ENCODE measurements at places on chromosomes 13 and 19.

GRCh38 chr19:15177269-15178116 is 23.3 kb downstream of the NOTCH3 start:
- DNase-seq: peak; percentile 59

- DNase-seq: no peak
Observed at GRCh38 chr19:4986471-4986891, 17.6 kb downstream of the KDM4B start.

- peak; percentile 96 for DNase-seq
Observed at GRCh38 chr13:27194895-27195764, 23.5 kb upstream of the USP12 start.

- DNase-seq: peak; percentile 90
Observed at GRCh38 chr19:40690693-40691420, 406 bp upstream of the NUMBL start.

DNA sequence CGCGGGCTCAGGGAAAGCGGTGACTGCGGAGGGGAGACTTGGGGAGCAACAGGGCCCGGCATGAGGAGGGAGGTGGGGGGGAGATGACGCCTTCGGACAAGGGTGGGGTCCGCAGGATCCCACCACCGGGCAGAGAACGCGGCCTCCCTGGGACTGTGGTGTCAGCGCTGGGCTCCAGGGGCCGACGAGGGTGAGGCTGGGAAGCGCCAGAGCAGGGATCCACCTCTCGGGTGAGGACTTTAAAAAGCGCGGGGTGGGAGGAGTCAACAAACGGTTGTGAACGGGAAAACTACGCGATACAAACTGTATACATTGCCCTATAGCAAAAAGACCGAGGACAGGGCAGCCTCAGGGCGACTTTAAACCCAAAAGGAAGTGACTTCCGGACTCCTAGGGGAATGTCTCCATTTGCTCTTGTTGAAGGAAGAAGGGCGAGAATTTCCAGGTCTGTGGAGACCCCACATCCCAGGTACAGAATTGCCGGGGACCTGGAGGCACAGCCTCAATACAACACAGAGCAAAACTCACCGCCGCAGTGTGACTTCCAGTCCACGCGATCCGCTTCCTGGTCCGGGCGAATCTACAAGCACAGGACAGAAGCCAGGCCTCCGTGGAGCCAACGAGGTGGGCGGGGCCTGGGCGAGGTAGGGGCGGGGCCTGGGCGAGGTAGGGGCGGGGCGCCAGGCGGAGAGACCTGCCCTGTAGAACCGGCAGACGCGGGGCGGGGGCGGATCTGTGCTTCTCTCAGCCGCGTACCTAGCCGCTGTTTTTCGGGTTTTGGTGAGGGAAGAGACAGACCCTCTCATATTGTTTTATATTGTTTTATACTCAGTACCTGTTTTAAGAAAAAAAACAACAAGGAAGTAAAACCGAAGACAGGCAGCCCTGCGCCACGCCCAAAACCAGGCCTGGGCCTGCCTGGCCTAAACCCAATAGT is at the start of gene ZNF888:
Gene ZNF888, minus strand, starts transcription at position 588 of the 937 bp plus-strand sequence. CDS start 5,555 bp downstream, outside the sequence.
- peak; percentile 82 for DNase-seq

GRCh38 chr19:12052091-12052496 is 667 bp downstream of the ZNF878 start:
- no peak for DNase-seq

DNA sequence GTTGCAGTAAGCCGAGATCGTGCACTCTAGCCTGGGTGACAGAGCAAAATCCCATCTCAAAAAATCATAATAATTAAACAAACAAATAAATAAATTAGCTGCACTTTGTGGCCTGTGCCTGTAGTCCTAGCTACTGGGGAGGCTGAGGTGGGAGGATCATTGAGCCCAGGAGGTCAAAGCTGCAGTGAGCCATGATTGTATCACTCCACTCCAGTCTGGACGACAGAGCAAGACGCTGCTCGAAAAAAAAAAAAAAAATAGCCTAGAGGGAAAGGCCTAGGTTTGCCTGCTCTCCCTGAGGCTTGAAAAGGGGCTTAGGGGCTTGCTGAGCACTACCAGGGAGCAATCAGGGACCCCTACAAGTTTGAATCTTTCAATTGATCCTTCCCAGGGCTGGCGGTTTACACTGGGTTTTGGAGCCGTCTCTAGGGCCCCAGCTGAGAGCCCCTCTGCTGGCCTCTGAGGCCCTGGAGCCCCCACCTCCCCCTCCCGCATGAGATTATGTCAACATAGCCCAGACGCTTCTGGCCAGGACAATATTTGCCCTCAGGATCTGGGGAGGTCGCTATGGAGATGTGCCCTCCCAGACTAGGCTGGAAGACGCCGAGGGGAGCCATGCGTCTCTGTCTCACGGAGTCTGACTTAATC is 10.4 kb upstream of the GIPR start:
- DNase-seq: no peak

GRCh38 chr19:7349961-7350711 is 1.4 kb downstream of the ARHGEF18 start:
- DNase-seq: no peak

DNA sequence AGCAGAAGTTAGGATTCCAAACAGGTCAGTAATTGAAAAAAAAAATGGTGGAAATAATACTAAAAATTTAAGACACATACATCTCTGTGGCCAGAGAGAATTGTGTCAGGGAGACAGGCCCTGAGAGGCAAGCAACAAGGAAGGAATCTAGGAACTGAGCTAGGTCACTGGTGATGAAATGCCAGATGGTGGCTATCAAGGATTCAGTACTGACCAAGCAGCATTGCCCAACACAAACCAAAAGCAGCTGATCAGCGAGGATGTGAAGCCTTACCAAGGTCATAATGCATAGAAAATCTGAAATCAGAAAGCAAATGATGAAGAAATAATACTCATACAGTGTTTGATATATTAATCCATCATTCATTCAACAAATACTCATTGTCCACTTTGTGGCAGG is 905.0 kb downstream of the GPC5 start:
- peak; percentile 97 for DNase-seq

GRCh38 chr13:87426742-87427141 is 244.4 kb upstream of the SLITRK5 start:
- DNase-seq: no peak

GRCh38 chr13:20658451-20659040 is 45.0 kb upstream of the IL17D start:
- no peak for DNase-seq

- no peak for DNase-seq
Observed at GRCh38 chr13:77907666-77908341, 10.8 kb downstream of the EDNRB start.

GRCh38 chr13:75804605-75805004 is 168.5 kb downstream of the LMO7 start:
- DNase-seq: peak; percentile 54

DNA sequence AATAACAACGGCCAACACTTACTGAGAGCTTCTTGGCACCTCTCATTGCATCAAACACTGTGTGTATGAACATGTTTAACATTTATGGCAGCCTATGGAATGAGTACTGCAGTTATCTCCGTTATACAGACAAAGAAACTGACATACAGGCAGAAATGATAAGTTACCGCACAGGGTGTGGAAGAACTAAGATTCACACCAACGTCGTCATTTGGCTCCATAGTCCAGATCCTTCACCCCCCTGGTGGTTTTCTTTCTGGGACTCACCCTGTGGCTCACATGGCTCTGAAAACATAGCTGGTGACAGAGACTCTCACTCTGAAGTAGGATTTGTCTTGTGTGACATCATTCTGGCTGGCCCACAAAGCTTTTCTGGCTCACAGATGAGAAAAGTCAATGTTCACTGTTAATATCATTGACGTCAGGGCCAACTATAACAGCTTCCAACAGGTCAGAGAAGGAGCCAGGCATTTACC is 230.1 kb downstream of the DLEU7 start:
- peak; percentile 36 for DNase-seq

GRCh38 chr13:81246556-81246955 is 905.6 kb upstream of the SPRY2 start:
- no peak for DNase-seq

DNA sequence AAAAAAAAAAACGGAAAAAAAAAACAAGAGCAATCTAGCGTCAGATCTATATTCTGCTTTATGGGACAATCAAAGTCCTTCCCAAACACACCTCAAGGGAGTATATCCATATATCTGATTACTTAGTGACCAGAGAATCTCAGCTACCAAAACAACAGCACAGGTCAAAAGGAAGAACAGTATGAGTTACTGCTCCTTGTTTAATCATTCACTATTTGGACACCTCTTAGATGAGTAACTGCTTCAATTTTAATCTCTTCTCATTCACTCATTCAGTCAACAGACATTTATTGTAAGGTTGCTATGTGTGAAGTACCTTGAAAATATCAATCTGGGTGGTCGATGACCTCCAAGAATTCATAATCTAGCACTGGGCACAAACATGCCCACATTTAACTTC is 193.2 kb downstream of the IRS2 start:
- no peak for DNase-seq

- DNase-seq: no peak
Observed at GRCh38 chr13:25840931-25841330, 210.9 kb downstream of the SHISA2 start.

DNA sequence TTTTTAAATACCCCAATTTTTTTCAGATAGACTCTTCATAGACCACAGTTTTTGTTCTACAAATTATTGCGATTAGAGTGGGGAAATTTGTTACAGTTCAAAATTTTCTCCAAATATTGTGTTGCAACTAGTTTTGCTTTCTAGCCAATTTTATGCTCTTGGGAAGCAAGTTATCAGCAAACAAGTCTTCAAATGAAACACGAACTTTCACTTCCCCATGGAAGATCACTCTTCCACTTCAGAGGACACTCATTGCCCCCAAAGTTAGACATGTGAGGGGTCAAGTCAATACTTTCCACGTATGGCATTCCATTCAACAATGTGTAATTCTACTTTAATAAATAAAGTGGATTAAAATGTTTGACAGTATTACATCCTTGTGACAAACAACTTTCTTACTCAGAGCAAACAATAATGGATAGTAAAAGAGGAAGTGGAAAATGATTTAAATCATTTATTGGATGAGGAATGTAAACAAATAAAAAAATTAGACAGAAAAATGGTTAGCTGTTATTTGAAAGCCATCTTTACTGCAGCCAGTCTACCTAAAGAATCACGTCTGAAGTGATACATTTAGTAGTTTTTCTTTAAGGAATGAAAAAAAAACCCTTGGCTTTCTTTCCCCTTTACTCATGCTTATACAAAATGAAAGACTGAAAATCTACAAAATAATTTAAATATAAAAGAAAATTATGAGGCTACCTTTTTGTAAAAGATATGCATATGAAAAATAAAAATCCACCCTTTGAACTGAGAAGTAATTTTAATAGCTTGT is 41.2 kb upstream of the TNFSF11 start:
- DNase-seq: no peak

DNA sequence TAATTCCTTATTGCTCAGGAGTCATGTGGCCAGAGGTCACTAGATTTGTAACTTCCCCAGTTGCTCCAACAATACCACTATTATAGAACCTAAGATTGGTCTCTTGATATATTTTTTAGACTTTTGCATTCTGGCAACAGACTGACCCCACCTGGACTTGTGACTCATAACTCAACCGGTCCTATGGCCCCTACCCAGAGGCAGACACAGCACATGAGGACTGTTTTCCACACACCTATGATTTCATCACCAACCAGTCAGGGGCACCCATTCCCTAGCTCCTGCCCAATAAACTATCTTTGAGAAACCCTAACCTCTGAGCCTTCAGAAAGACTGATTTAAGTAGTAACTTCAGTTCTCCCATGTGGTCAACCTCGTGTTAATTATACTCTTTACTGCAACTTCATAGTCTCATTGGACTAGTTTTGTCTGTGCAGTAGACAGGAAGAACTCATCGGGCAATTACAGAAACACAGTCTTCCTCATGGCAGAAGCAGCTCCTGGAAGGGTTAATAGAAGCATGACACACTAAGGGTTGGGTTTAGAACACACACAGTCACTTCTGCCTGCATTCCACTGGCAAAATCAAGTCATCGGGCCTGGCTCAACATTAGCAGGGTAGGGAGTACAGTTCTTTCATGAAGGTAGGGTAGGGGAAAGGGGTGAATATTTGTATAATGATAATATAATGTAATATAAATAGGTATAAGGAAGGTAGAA is 251.8 kb downstream of the UQCRFS1 start:
- DNase-seq: peak; percentile 9

DNA sequence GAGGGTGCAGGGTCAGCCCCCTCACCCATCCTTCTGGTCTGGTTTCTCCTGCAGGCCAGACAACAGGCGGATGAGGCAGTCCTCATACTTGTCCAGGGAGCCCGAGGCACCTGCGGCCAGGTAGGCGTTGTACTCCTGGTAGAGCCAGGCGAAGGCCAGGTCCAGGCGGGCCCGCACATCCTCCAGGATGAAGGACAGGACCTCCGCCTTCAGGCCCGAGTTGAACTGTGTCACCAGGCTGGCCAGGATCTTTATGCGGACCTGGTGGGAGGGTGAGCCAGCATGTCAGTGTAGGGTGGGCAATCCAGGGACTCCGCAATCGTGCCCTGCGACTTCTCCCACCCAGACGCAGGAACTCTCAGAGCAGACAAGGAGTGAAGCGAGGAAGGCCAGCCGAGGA is 13.8 kb upstream of the RSPH6A start:
- DNase-seq: no peak

GRCh38 chr13:30718661-30719524 is 16.4 kb upstream of the ALOX5AP start:
- DNase-seq: peak; percentile 88

DNA sequence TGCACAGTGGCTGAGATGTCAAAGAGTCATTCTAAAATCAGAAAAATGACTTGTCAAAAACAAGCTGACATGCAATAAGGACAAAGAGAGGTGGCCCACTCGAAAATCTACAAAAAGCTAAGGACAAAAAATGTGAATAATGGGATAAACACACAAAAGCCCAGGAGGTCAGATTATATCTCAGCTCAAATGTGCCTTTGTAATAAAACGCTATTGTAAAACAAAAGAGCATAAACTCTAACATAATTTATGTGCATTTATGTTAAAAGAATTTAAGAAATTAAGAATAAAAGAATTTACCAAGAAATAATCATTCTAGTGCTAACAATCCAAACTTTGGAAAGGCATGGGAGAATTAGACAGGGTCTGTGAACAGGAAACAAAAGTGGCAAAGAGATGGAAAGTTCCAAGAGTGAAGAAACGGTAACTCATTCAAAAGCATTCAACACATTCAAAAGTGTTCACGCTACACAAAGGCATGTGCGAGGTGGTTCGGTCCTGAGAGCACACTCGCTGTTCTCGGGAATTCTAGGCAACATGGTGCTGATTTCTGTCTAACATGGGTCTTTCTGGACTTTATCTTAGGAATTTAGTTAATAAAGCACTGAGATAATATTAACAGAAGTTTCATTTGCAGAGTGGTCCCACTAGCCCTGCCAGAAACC is 197.7 kb downstream of the KATNAL1 start:
- DNase-seq: no peak

- no peak for DNase-seq
Observed at GRCh38 chr13:80753866-80754265, 412.9 kb upstream of the SPRY2 start.

- DNase-seq: peak; percentile 88
Observed at GRCh38 chr13:34816908-34817665, 125.0 kb upstream of the NBEA start.
